ENCODE measurements at places on chromosomes 3 and 15. TPM values are rescaled to one million over a fixed set of nuclear protein-coding genes. Genes with fewer than 3 reads are reported as not detected.

- DNase-seq, result no peak
These were observed 15.2 kb upstream of the CLEC3B start for GRCh38 chr3:45010811-45011333.

GRCh38 chr3:104349836-104350235, 1016.9 kb upstream of the ALCAM start:
- DNase-seq, result no peak

- no peak for DNase-seq
These were observed 121.0 kb upstream of the CDIN1 start for GRCh38 chr15:36458411-36458810.

DNA sequence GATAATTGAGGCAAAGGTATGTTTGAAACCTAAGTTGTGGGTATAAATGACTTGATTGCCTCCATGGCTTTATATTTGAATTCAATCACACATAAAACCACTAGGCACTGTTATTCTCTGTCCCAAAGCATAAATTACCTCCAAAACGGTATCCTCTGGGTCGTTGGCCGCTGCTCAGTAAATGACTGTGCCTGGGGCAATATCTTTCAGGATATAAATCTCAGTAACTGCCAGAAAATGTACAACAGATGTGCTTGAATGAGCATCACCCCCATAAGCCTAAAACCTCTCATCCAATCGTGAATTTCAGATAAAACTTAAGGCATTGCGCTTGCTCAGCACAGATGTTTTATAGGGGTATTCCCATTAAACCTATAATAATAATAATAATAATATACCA, 19.0 kb upstream of the C3orf49 start:
- DNase-seq, result no peak

GRCh38 chr3:29415482-29416223, 134.8 kb downstream of the RBMS3 start:
- no peak for DNase-seq

GRCh38 chr3:42867138-42867537, 8.5 kb downstream of the CYP8B1 start:
- DNase-seq, result no peak

DNA sequence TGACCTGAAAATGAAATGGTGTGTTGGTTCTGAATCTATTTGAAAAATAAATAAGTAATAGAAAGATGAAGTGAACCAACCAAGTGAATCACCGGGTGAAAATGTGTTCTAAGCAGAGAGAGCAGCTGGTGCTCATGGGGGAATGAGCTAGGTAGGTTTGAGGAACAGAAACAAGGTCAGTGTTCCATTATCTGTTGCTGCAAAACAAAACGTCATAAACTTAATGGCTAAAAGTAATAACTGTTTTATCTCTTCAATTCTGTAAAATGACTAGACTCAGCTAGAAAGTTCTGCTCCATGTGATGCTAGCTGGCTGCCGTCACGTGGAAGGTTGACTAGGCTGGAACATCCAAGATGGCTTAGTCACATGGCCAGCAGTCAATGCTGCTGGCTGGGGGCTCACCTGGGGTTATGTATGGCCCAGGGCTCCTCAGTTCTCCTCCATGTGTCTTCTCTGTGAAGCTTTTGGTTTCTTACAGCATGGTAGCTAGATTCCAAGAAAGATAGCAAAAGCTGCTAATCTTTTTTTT, 13.3 kb upstream of the SH3BP5 start:
- DNase-seq, result no peak

DNA sequence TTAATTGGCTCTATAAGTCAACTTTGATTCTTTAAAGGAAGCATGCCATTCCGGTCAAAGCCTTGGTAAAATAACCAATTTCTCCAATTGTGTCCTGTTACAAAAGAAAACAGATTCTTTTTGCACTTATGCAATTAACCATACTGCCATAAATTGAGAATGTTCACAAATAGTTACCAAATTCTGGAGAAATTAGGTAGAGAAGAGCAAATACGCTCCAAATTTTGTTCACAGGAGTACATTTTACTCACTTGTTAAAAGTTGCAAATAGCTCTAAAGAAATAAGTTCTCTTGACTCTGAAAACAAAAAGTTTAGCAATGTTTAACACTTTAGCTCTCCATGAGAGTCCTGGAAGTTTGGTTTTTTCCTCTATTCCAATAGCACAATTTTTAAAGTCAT, 11.1 kb downstream of the MAGEF1 start:
- no peak for DNase-seq

The PML gene
- 34.1 TPM for total RNA-seq

GRCh38 chr15:79168922-79169456, 78.4 kb upstream of the RASGRF1 start:
- peak; percentile 22 for DNase-seq

- peak; percentile 49 for DNase-seq
These were observed 799 bp downstream of the SERF2 start for GRCh38 chr15:43792761-43793476.

- DNase-seq, result peak; percentile 31
These were observed 1.3 kb downstream of the SMC4 start for GRCh38 chr3:160400702-160401150.

The CHRNA5 gene
- 3.9 TPM for total RNA-seq

DNA sequence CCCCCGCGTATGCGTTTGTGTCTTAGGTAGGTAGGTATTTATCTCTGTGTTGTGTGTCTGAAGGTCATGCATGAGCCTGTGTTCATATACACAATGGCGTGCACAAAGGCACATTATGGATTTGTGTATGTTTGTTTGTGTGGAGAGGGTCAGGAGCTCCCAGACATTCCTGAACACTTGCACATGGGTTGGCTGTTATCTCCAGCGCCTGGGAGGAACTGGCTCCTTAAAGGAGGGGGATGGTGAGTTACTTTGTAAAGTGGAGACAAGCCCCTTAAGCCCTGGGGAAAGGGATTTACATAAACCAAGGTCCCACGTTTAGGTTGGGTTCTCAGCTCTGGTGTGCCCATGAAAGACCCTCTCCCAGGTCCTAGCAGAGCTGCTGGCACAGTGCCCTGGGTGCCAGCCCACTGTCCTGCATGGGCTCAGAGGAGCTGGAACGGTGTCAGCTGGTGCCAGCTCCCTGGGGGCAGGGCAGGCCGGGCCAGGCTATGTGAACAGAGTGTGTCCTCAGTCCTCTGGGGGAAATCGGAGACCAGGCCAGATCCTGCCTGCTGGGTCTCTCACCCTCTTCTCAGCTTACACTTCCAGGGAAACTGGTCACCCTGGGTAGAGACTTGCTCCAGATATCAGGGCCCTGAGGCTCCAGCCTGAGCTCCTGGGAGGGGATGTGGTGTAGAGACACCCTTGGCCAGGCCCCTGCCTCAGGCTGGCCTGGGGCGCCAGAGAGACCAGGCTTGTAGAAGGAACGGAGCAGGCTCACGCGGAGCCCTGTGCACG, 25.1 kb downstream of the SNX33 start:
- DNase-seq, result peak; percentile 50

The CCR3 gene
- not detected for total RNA-seq

DNA sequence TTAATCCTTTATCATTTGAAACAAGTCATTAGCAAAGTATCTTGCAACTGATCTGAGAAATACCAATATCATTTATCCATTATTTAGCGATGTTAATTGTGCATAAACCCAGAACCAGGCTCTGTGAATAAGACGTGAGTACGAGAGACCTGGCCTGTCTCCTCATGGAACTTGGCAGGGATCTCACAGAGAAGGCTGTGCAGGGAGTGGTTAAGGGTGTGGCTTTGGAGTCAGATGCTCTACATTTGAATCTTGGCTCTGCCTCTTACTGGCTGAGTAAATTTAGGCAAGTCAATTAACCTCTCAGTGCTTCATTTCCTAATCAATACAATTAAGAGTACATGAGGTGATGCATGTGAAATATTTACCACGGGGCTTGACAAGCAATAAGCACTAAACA, 39.9 kb upstream of the TBL1XR1 start:
- DNase-seq, result no peak

The CHST13 gene
- 0.34 TPM for total RNA-seq

The DPH3 gene
- total RNA-seq, result 17.7 TPM

- DNase-seq, result no peak
These were observed 11.6 kb downstream of the FSIP1 start for GRCh38 chr15:39770748-39771689.

DNA sequence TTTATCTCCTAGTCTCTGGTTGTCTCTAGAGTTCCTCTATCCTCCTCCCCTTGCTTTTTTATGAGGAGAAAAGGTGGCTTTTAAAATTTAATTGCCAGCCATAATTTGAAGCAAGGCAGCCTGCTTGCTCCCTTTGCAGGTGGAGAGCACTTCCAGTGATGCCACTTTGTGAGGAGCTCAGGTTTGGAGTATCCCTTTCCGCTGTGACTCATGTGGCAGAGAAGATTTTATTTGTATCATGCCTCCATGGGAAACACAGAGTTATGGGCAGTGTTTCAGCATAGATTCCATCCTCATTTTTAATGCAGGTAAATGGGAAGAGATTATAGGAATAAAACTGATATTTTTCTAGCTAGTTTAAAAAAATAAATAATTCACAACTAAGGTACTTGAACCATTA, 7.0 kb downstream of the PPM1L start:
- no peak for DNase-seq

DNA sequence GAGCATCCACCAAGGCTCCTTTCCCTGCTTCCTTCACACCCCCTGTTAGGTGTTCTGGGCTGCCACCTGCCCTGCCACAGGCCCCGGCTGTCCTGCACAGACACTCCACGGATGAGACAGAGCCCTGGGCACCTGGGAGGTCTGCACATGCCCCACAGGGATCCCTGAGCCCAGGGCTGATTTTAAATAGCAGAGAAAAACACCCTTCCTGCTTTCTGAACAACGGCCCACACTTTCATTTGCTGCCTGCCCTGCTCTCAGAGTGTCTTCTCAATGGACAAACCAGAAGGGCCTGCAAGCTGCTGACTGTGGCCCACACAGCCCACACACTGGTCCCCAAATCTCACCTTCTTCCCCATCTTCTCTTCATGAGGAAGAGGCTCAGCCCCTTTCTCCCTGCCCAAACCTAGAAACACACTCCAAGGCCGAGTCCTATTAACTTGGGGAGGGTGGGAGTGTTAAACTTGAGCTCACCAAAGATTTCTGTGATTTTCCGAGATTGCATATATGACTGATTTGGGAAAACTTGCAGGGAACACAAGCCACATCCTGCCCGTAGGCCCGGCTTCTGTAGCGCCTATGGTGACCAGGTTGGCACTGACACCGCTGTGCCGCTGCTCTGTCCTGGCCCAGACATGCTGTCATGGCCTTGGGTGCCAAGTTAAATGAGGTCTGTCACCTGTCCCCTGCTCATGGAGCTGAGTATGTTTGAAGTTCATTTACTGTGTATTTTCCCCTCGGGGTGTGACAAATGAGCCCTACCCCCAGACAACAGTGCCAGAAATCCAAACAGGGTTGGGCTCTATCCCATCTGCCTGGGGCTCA, 47.2 kb upstream of the KLF13 start:
- DNase-seq, result no peak

The PARP15 gene
- 0.59 TPM for total RNA-seq

The MYO5C gene
- total RNA-seq, result 2.0 TPM

The GUCA1C gene
- total RNA-seq, result 10.7 TPM

The OCA2 gene
- total RNA-seq, result 0.32 TPM

- no peak for DNase-seq
These were observed 230.8 kb downstream of the FEZF2 start for GRCh38 chr3:62142331-62143085.

DNA sequence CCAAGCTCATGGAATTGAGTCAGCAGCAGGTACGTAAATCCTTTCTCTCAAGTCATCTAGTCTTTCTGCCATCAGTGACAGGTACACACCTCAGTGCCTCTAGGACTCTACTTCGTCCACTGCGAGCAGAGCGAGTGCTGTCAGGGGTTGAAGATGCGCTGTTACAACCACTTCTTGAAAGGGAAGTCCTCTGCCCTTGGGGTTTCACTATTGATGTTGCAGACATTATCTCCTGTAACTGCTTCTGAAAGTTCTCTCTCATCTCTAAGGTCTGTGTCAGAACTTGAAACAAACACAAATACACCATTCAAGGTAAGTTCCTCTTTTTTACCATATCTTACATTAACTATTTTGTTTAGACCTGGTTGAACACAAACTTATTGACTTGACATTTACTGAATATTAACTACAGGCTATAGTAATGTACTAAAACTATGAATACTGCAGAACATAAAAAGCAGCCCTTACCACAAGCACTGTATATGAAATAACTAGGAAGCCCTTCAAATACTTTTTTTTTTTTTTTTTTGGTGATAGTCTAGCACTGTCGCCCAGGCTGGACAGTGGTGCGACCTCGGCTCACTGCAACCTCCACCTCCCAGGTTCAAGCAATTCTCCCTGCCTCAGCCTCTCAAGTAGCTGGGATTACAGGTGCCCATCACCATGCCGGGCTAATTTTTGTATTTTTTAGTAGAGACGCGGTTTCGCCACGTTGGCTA, 41.5 kb downstream of the TOPBP1 start:
- no peak for DNase-seq

GRCh38 chr3:36876181-36876936, 68.5 kb downstream of the TRANK1 start:
- DNase-seq, result no peak

The PLA2G4F gene
- total RNA-seq, result 1.8 TPM

- DNase-seq, result no peak
These were observed 96.4 kb upstream of the P3H2 start for GRCh38 chr3:190217081-190217480.

DNA sequence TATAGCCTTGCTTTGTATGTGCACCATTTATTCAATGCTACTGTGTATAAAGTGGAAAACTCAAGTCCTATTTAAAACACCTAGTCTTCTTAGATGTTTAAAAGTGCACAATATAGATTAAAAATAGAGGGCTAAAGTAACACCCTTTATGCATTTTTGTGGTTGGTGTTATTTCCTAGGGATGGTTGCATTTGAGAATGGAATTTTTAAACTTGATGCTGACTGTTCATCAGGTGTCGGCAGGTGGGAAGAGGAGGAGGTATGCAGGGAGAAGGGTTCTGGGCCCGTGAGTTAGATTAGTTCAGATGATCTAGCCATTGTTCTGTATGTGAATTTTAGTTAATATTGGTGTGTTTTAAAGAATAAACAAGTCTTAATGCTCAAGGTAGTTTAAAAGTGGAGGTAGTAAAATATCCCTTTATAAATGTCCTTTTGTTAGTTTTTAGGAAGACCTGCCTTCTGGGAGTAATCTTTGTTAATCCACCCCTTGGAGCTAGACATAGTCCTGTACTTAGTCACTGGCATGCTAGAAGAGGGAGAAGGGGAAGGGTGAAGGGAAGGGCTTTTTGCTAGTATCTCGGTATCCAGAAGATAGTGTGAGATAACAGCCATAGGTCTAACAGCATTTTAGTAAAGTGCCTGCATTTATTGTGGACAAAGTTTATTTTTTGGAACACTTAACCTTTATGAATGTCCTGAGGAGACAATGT, 8.1 kb upstream of the SRPRB start:
- no peak for DNase-seq

The TRH gene
- total RNA-seq, result not detected

The HRG gene
- not detected for total RNA-seq

The EPHB1 gene
- total RNA-seq, result 1.4 TPM

DNA sequence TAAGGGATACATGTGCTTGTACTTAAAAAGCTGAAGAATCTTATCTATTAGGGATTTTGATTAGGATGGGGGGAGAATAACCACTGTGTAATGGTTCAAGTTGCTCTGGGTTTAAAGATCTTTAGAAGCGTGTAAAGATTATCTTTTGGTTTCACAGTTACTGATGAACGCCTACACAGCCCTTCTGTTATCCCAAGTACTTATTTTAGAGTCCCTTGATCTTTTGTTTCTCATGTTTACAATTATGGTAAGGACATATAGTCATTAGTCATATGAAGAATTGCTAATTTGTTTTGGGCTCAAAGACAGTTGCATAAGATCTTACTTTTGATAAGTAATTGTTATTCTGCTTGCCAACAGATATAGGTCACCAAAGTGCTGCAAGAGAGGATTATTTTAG, 160.1 kb downstream of the PLCL2 start:
- no peak for DNase-seq

- DNase-seq, result no peak
These were observed 36.4 kb downstream of the ZDHHC3 start for GRCh38 chr3:44939581-44940036.

The UBE2E1 gene
- 77.7 TPM for total RNA-seq

The CMTM6 gene
- total RNA-seq, result 14.6 TPM

Data from heart right ventricle (tissue), 16 donors.